ENCODE measurements at places on chromosomes 2 and 18.
A peak's percentile ranks its signal among the peaks of the same experiment; 100 is the strongest.

DNA sequence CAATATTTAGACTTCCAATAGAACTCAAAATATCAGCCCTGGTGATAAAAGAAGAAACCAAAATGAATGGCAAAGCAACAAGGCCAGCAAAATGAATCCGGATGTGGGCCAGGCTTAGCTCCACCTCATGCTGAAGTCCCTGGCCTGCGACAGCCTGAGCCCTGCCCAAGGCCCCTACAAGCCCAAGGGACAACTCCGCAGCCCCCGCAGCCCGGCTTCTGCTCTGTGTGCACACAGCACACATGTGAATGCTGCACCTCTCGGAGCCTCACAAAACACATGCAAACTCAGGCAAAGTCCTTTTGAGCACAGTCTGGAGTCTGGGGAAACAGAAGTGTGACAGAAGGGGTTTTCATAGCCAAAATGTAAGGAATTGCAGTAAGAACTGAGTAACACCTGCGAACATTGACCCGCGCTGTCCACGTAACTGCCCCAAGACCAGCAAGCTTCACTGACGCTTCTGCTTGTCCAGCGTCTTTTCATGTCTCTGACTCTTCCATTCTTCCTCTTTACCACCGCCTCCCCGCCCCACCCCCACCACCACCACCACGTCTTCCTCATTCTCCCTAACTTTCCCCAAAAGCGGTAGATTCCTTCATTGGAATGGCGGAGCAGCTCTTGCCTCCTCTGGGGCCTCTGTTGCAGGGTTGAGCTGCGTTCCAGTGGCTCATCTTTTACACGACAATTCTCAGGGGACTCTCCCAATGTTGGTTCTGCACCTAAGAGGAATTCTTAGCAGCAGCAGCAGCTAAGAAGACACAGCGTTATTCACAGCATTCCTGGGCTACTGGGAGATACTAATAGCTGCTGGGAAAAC lies 136.4 kb upstream of the COPS8 start:
- DNase-seq = no peak

DNA sequence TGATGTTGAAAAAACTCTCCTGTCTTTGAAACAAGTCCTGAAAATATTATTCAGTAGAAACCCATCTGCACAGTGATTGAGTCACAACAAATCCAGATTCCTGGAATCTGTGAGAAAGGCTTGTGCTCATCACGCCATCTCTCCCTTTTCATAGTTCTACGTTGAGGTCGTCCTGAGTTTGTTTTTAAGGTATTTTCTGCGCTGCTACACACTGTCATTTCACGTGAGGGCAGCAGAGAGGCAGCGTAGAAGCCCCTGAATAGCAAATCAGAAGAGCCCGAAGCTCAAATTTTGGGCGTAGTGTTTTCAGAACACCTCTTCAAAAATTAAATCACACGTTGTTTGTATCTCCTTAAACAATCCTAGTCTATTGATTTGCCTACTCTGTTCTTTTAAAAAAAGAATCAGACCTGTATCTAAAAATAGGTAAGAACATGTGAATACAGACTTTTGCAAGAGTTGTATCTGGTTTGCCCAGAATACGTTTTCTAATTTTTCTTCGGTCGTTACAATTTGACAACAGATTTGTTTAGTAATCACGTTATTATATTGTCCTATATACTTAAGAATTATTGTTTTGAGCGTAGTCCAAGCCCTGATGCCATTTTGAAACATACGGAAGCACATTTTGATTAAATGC lies 61.6 kb upstream of the SLC38A11 start:
- DNase-seq = peak; percentile 0

DNA sequence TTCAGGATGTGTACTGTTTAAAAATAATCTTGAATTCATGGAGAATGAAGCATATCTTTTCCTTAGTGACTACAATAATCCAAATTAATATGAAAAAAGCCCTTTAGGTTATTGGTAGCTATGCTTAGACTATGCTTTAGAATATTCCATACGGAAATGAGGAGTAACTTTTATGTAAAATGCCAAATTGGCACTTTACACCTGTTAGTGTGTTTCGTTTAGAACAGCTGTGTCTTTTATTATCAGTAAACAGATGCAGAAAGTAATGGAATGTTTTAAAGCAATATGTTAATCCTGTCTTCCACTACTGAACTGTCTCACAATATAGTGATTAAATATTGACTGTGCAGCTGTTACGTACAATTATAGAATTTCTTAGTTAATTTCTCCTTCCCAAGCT lies 129.6 kb downstream of the PMS1 start:
- DNase-seq = no peak

DNA sequence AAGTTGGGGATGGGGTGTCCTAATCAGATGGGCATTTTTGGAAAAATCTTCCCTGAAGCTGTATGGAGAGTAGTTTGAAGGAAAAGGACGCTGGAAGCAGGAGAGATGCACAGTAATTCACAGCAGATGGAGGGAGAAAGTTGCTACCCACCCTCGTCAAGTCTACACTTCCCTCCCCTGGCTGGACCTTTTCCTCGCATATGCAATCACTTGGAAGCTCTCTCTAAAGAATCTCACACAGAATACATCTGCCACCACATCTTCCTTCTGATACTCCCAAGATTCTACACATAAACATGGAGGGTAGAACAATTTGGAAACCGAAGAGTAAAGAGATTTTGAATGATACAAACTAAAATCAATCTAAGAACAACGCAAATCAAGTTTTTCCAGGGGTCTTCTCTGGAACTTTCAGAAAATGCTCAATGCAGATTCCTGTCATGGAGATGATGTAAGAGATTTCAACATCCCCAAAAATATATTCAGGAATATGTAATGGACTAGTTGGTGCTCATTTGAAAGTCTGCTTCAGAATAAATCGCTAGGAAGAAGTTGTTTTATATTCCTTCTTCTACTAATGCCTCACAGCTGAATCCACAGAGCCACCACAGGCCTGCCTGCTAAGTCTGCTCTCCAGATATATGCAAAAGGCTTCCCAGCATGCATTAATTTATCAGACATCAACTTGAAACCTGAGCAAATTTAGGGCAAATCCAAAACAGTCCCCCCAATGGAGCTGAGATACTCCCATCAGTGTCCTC lies 291.5 kb downstream of the LRATD1 start:
- no peak for DNase-seq

DNA sequence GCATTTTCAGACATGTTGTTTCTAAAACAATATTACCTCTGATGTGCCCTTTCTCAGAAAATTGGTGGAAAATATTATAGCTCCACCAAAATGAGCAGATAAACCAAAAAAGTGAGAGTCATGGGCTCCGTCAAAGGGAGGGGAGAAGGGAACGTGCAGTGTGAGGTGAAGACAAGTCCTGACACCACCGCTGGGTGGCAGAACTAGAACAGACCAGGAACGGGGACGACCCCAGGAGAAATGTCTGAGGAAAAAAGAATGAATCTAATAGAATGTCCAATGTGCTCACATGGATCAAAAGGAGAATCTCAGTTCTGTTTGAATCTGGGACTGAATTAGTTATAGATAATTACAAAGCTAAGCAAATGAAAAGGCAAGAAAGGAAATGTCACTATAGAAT lies 22.6 kb upstream of the BCL2 start:
- DNase-seq = peak; percentile 7

GRCh38 chr2:226017537-226017936 lies 618.0 kb downstream of the NYAP2 start:
- no peak for DNase-seq

GRCh38 chr18:76465630-76466409 lies 29.2 kb downstream of the ZNF516 start:
- DNase-seq = no peak

- no peak for DNase-seq
Measured at GRCh38 chr2:26566081-26566375, 75.1 kb downstream of the CIB4 start.

GRCh38 chr2:41997561-41997960 lies 50.3 kb upstream of the PKDCC start:
- DNase-seq = no peak

GRCh38 chr18:45464619-45465018 lies 150.7 kb upstream of the SLC14A2 start:
- DNase-seq = no peak

DNA sequence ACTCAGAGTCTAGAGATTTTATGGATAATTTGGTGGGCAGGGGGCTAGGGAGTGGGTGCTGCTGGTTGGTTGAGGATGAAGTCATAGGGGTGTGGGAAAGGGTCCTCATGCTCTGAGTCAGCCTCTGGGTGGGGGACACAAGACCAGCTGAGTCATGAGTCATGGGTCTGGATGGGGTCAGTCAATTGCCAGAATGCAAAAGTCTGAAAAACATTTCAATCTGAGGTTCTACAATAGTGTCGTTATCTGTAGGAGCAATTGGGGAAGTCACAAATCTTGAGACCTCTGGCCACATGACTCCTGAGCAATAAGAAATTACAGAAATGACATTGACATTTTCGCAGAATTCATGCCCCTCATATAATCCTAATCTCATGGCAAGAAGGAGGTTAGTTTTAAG lies 15.1 kb downstream of the NMS start:
- no peak for DNase-seq

DNA sequence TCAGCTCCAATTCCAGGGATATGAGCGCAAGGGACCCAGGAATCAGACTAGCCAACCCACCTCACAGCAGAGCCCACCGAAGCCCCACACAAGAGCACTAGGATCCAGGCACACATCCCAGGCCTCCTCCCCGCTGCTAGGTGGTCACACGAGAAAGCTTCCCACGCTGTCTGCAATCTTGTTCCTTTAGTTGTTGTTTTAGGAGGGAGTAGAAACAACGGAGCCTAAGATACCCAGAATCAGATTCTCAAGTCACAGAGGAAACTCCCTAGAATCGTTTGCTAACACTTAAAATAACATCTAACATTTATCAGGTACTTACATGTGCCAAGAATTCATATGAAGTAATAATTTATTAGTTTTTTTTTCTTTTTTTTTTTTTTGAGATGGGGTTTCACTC lies 9.7 kb upstream of the ATL2 start:
- no peak for DNase-seq

GRCh38 chr18:28716338-28716737 lies 539.4 kb upstream of the CDH2 start:
- DNase-seq = no peak

DNA sequence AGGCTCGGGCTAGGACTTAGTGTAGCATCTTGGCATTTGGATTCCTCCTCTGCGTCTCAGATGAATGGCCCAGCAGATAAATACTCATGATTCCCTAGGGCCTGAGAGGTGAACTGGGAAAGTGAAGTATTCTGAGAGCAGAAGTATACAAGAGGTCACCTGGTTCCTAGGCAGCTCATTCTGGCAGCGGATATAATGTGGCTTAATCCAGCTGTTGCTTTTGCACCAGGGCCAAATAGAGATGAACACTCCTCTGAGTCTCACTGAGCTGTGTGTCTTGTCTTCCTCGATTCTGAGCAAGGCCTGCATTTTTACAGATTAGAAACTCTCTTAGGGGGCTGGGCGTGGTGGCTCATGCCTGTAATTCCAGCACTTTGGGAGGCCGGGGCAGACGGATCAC lies 196.1 kb downstream of the SLC4A3 start:
- DNase-seq = no peak

- no peak for DNase-seq
Measured at GRCh38 chr2:146992057-146992456, 852.8 kb upstream of the ACVR2A start.

DNA sequence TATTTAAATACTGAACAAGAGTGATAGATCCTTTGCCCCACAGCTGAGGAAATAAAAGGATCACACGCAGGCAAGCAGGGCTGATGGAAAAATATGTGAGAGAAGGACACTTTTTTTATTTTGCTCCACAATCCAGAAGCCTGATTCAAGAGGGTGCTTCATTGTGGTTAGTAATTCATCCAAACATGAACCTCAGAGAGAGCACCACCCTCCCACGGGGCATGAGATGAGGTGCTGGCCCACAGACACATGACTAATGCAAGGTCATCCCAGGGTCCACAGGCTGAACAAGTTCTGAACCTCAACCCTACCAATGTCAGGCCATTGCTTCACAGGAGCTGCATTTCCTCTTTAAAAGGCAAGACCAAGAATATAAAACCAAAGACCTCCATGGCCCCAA lies 239.6 kb downstream of the MREG start:
- DNase-seq = no peak

- DNase-seq = no peak
Measured at GRCh38 chr2:207825978-207826377, 56.3 kb upstream of the FZD5 start.

DNA sequence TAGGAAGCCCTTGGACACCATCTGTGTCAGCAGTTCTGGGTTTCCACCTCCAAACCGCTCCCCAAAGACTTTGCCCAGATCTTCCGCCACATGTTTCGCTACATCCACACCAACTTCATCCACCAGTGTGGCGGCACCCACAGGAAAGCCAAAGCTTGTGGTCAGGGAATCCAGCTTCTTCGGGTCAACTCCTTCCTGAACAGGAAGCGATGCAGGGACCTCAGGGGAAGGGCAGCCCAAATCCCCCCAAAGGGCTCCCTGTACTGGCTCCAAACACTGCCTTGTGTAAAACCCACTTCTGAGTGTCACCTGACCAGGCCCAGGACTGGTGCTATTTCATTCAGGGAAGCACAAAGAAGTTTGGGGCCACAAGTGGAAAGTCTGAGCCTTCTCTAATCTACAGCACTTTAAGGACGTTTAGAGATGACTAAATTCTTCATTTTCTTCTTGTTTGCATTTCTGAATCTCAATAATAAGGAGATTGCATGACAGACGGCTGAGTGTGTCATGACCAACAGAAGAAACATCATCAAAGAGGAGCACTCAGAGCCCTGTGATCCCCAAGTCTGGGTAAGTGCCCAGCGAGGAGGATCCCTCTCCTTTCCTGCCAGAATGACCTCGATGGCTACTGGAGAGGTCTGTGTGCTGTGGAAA lies 20.8 kb downstream of the GAREM2 start:
- no peak for DNase-seq

- no peak for DNase-seq
Measured at GRCh38 chr2:155633887-155634570, 698.5 kb downstream of the NR4A2 start.

GRCh38 chr2:122535960-122536505 lies 780.6 kb downstream of the TSN start:
- no peak for DNase-seq

GRCh38 chr2:134225841-134226240 lies 28.0 kb upstream of the MGAT5 start:
- no peak for DNase-seq

DNA sequence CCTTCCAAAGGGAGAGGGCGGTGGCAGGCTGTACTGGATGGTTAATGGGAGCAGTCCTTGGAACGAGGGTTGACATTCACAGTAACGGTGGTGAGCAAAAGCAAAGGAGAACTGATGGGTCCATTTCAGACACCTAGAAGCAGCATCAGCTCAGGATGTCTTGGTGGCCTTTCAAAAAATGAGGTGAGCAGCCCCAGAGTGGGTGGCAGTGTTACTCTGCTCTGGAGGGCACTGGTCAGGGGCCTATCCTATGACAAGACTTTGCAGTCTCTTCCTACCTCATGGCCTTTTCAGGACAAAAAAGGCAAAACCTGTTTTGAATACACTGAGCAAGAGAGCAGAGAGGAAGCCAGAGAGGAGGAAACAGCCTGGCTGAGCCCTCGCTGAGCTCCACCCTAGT lies 23.5 kb downstream of the CAPN14 start:
- no peak for DNase-seq

- no peak for DNase-seq
Measured at GRCh38 chr2:37189452-37190153, 1.1 kb upstream of the SULT6B1 start.
